NCI-H1105 (cell line): ENCODE measurements at places on chromosomes 12 and 14.

- DNase-seq, result no peak
Observed at GRCh38 chr14:45252366-45253069, 484 bp downstream of the MIS18BP1 start.

- no peak for DNase-seq
Observed at GRCh38 chr12:103727638-103728037, 113.4 kb downstream of the NT5DC3 start.

DNA sequence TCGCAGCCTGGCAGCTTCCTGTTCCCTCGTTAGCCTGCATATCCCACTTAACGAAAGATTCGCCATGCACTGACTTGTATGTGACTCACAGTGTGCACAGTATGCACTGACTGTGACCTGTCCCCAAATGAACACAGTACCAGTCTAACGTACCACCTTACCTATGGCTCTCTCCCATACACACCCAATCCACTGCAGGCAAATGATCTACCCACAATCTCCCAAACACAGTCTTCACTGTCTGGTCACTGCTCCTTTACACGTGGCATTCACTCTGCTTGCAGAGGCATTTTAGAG lies 163.5 kb upstream of the EEA1 start:
- DNase-seq, result no peak

DNA sequence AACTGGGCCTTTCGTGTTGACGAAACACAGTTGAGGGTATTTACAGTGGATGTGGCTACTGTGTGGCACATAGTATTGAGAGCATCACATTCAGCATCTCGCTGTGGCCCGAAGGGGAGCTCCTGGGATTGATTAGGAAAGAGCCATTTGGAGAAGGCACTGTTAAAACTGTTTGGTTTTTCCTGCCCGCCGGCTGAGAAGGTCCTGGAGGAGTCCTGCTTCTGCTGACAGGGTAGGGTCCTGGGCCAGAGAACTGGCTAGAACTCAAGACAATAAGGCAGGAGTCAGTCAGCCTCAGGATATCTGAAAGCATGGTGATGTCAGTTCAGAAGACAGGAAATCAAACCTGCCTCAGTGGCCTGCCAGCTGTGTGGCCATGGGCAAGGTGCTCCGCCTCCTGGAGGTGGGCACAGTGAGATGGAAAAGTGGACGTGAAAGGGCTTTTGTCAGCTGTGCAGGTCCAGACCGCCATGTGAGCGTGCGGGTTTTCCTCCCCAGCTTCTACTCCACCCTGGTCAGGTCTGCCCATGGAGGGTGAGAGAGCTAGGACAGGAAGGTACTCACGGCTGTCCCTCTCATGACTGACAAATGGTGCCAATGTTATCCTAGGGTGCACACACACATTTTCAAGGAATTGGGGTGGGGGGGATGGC lies 92.3 kb downstream of the NTF3 start:
- no peak for DNase-seq

DNA sequence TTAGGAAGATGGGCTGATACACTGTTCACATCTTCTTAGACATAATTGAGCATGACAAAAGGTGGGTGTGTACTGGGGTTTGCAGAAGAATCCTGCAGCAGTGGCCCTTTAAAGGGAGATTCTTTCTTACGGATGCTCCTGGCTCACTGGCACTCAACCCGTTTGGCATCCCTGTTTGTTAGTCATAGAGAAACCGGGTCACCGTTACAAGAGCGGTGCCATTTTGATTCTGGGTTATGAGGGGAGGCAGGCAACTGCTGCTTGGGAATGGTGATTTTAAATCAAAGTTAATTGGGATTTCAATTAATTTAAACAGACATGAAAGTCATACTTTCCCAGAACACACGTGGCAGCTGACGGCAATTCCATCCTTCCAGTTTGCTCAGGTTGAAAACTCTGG lies 245.8 kb downstream of the AACS start:
- DNase-seq, result no peak

DNA sequence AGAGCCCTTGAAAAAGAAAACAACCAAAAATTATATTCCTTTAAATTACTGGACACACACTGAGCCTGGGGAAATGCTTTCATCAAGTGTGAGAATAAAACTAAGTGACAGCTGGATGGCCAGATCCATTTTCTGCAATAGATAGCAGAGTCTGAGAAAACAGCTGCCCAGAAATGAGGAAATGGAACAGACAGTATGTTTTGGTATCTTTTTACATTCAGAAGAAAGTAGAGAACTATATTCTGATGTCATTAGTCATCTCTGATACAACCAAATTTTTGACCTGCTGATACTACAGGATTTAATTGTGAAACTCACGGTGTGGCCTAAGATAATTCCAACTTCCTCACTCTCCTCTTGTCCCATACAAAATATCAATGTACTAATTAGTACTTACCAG lies 78.2 kb downstream of the HMGA2 start:
- DNase-seq, result no peak

DNA sequence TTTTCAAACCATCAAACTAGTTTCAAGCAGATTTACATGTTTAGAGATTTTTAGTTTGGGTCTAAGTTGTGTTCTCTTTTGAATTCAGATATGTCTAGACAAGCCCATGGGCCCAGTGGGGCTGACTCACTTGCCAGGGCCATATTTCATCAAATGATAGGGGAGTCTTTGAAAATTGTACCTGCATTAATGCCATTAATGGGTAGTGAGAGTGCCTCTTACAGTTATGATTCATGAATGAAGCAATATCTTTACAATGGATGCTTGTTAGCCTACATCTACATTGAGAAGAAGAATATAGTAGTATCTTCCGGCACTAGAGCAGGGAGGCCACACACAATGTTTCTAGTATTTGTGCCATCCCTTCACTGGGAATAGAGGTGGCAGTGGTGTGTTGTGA lies 174.2 kb upstream of the E2F7 start:
- DNase-seq, result no peak

DNA sequence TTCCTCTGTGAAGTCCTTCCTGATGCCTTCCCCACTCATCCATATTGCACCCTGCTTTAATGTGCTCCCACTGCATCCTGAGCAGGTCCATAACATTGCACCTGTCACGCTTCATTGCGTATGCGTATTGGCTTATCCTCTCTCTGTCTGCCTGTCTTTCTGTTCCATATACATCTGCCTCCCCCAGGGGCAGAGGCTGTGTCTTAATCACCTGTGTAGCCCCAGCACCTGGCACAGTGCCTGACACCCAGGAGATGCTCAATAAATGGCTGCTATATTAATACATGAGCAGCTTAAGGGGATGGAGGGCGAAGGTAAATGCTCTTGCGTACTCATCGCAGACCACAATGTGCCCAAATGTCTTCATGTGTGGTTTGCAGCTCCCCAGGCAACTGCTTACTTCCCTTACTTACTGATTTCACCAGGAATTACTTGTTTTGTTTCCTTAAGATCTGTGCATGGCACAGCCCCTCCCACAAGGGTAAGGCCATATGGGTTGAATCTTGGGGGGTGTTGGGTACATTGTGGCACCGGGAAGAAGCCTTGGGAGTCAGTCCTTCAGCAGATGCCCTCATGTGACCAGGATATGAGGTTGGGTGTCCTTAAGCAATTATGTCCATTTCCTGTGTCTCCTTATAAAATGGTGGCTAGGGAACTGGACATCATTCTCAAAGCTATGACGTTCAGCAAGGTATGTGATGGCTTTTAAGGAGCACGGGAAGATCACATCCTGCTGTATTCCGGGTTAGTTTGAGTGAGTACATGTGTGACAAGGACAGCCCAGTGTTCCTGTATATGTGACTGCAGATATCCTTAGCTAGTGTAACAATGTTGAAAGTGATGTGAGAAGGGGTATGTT lies 848 bp upstream of the CPNE6 start:
- peak; percentile 19 for DNase-seq

DNA sequence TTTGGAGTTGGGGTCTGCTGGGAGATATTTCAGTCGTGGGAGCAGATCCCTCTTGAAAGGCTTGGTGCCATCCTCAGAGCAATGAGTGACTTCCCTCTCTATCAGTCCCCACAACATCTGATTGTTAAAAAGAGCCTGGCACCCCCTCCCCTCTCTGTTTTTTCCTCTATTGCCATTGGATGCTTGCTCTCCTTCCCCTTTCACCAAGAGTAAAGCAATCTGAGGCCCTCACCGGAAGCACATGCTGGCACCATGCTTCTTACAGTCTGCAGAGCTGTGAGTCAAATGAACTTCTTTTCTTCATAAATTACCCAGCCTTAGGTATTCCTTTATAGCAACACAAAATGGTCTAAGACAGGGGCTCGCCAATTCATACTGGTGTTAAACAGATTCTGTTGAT lies 99.1 kb upstream of the CCND2 start:
- no peak for DNase-seq

DNA sequence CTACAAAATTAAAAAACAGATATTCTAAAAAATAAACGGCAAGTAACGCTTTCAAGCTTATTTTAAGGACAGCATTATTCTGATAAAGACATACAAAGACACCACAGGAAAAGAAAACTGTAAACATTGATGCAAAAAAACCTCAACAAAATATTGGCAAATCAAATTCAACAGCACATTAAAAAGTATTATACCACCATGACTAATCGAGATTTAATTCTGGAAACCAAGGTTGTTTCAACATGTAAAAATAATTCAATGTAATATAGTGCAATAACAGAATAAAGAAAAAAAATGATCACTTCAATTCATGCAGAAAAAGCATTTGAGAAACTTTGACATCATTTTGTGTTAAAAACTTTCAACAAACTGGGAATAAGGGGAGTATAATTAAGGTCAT lies 1323.2 kb downstream of the FSCB start:
- DNase-seq, result no peak
